NCI-H524 treated with DMSO at 0.1 percent for 48 hours (cell line): ENCODE measurements at places on chromosomes 2 and 18.

DNA sequence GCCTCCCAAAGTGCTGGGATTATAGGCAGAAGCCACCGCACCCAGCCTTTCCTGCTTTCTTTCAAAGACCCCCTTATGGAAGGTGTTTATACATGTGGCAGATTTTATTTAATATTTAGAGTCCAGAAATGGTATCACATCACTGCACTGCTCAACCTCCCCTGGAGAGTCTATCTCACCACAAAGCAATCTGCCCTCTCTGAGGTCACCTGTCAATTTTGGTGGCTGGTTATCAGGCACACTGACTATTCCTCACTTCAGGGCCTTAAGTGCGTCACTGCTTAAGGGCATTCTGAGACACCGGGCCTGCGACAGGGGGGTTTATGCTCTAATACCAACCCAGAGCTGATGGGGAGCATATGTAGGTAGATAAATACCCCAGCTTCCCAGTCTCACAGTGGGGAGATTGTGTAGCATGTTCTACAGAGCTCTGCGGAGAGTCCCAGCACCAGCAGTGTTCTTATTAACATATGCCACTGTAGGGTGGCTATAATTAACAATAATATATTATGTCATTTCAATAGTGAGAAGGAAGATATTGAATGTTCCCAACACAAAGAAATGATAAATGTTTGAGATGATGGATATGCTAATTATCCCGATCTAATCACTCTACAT is 42.7 kb upstream of the ZDBF2 start:
- DNase-seq, result no peak

- DNase-seq, result no peak
These were observed 35.8 kb upstream of the ASPRV1 start for GRCh38 chr2:69997015-69997830.

- no peak for DNase-seq
These were observed 5.2 kb downstream of the BCS1L start for GRCh38 chr2:218664653-218665052.

GRCh38 chr2:231706731-231707624 is 1.3 kb upstream of the PTMA start:
- DNase-seq, result peak; percentile 88

- DNase-seq, result no peak
These were observed 191.0 kb downstream of the TCF4 start for GRCh38 chr18:55396979-55397378.

- no peak for DNase-seq
These were observed 1003.2 kb upstream of the FAM98A start for GRCh38 chr2:34602262-34602661.
